ENCODE measurements at places on chromosomes 5 and 9. TPM values are rescaled to one million over a fixed set of nuclear protein-coding genes. Genes with fewer than 3 reads are reported as not detected.
A peak's percentile ranks its signal among the peaks of the same experiment; 100 is the strongest.

DNA sequence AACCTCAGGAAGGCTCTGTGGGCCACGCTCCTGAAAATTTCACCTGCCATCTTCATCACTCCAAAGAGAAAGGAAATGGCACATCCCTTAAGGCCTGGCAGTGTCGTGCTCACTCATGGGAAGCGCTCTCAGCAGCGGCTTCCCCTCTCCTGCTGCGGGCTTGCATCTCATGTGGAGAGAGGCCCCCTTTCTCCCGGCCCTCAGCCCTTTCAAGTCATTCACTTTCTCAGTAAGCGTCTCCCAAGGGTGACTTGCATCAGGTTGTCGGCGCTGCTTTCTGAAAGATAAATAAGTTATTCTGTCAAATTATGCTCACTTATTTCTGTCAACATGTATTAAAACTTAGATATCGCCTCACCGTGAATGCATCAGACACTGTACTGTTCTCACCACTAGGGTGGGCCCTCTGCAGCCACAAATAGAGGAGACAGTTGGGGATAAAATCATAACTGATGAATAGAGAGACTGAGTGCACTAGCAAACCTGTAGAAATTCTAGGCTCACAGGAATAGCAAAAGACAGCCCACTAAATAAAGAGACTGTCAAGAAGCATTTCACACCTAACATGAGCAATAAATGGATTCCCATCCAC, 174.6 kb downstream of the RFK start:
- peak; percentile 62 for DNase-seq
- H3K27ac ChIP-seq: no peak overlapping the region
- H3K4me1 ChIP-seq: no peaks in the 10 kb centered on the region
- H3K36me3 ChIP-seq: no peaks in the 10 kb centered on the region

GRCh38 chr5:16909464-16909863, 26.6 kb downstream of the MYO10 start:
- H3K4me3 ChIP-seq: no peak overlapping the region
- H3K36me3 ChIP-seq: peaks cover 58% of the 10 kb centered on the region
- no peak for DNase-seq
- H3K27ac ChIP-seq: no peak overlapping the region

DNA sequence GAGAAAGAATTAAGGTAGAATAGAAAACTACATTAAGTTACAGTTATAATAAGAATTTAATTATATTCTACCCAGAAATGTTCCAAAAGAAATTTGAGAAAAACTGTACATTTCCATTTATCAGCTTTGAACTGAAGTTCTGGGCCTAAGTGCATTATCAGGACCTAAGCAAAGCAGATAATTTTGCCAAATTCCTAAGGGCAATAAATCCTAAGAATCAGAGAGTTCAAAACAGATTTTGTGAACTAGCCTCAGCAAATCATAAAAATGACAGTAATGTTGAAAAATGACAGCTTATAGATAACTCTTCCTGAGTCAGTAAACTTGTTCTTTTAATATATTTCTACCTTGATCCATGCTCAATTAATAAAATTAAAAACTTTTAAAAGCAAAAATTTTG, 662.1 kb upstream of the CDH9 start:
- no peaks in the 10 kb centered on the region for H3K36me3 ChIP-seq
- no peak overlapping the region for H3K27ac ChIP-seq
- no peaks in the 10 kb centered on the region for H3K27me3 ChIP-seq
- H3K4me1 ChIP-seq: peaks cover 2% of the 10 kb centered on the region
- H3K4me3 ChIP-seq: no peak overlapping the region

- H3K36me3 ChIP-seq: no peaks in the 10 kb centered on the region
- peaks cover 51% of the 10 kb centered on the region for H3K27me3 ChIP-seq
- H3K27ac ChIP-seq: no peak overlapping the region
- peak overlapping the region; percentile 86 for H3K4me3 ChIP-seq
- peak; percentile 80 for DNase-seq
- H3K4me1 ChIP-seq: no peaks in the 10 kb centered on the region
These were observed 277.4 kb downstream of the AOPEP start for GRCh38 chr9:95003689-95004410.

Gene TMC1
- total RNA-seq: not detected

Measured in endodermal cell (in vitro differentiated cells).